AG10803 (cell line): ENCODE measurements at places on chromosomes 1 and 21.

- DNase-seq = no peak
These were observed 15.2 kb downstream of the PM20D1 start for GRCh38 chr1:205834751-205835150.

- DNase-seq = no peak
These were observed 1.4 kb downstream of the LHX4 start for GRCh38 chr1:180231506-180231921.

DNA sequence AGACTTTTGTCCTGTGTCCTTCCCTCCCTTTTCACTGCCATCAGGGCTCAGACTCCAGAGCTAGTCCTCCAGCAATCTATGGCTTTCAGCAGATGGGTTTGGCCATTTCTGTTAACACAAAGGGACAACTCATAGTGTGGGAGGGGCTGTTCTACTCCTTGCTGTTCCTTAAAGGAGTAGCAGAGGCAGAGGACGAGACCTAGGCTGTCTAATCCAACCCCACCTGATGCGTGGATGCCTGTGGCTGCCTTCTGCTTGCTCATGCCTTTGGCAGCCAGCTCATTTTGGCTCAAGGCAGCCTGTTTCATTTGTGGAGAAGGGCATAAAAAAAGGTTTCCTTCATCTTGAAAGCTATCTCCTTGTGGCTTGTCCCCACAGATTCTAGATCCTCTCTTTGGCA is 27.0 kb downstream of the MFSD2A start:
- peak; percentile 86 for DNase-seq

GRCh38 chr1:185559684-185560331 is 174.4 kb upstream of the HMCN1 start:
- DNase-seq = peak; percentile 59

DNA sequence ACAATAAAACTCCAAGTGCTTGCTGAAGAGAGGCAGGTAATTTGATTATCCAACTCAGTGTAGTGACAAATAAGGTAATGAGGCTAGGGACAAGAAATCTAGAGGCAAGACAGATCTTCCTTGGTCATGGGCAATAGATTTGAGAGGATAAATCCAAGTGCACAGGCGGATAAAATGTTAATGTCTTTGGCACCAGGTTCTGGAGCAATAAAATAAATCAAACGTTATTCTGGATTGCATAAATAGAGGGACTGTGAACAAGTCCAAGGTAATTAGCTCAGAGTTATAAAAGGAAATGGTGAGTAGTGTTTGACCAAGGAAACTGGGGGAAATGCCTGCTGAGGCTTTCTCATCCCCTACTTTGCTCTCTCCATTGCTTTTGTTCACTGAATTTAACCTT is 329.3 kb upstream of the PROX1 start:
- DNase-seq = no peak

- peak; percentile 22 for DNase-seq
These were observed 5.7 kb downstream of the QSOX1 start for GRCh38 chr1:180160357-180160756.

DNA sequence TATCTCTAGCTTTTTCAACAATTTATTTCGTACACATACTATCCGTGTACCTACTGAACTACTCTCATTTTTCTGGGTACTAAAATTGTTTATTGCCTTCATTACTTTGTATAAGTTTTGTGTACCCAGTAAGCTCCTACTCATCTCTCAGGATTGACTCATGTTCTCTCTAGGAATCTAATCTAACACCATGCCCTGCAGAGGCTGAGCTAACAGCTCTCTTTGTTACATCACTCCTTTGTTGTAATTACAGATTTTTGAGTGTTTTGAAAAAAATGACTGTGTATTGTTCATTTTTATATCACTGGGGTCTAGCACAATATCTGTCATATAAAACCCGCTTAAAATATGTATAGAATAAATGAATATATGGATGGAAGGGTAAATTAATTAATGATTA is 167.1 kb downstream of the ATP6V1G3 start:
- peak; percentile 28 for DNase-seq

- no peak for DNase-seq
These were observed 145.4 kb upstream of the HP1BP3 start for GRCh38 chr1:20932437-20932977.

DNA sequence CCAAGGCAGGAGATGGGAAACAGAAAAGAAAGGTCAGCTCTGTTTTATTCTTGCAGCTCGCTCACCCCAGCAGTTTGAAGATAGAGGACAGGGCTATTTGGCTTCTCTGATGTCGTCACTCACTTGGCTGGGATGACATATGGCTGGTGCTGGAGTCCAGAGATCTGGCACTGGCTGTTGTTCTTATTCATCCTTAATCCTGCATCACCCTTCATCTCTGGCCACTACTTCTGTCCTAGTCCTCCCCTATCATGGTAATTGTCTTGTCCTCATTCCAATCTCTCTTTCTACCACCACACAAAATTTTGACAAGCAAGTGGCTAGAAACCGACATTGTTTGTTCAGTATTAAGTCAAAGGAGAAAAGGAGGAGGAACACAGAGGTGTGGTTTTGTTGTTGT is 103.8 kb upstream of the PDE4B start:
- DNase-seq = no peak

- peak; percentile 100 for DNase-seq
These were observed 54.4 kb downstream of the NAV1 start for GRCh38 chr1:201593200-201593921.

DNA sequence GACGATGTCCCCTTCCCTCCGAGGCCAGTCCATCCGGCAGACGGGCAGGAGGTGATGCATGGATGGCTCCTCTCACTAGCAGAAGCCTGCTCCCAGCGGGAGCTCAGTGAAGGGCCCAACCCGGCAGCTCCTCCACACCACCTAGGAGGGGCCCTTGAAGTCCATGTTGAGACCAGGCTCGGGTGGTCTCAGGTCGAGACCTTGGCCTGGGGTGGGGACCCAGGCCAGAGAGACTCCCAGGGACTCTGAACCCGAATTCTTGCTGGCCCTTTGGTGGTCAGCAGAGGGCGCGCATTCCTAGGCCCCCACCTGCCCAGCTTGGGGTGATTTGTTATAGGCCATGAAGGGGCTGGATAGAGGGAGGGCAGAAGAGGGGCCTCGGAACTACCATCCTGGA is 642 bp upstream of the NT5C1A start:
- no peak for DNase-seq

GRCh38 chr1:80099713-80100112 is 1093.2 kb upstream of the ADGRL4 start:
- no peak for DNase-seq

- DNase-seq = peak; percentile 14
These were observed 1.2 kb downstream of the ITGA10 start for GRCh38 chr1:145908653-145909052.

GRCh38 chr1:58104960-58105359 is 441.6 kb downstream of the OMA1 start:
- no peak for DNase-seq

DNA sequence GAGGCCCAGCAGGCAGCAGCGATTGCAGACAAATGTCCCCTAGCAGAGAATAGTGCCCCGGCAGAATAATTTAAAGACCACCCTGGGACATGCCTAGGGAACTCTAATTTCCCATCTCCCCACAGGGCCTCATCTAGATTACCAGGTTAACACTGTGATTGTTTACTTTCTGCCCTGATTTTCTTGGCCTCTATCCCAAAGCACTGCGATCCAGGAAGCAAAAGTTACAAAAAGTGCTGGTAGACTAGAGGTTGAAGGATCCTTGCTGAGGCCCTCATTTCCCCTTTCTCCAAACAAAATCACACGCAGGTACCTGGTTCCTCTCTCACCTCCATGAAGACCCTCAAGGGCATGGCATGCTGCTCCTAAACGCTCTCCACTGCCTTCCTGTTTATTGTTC is 229.7 kb downstream of the C1orf94 start:
- no peak for DNase-seq

DNA sequence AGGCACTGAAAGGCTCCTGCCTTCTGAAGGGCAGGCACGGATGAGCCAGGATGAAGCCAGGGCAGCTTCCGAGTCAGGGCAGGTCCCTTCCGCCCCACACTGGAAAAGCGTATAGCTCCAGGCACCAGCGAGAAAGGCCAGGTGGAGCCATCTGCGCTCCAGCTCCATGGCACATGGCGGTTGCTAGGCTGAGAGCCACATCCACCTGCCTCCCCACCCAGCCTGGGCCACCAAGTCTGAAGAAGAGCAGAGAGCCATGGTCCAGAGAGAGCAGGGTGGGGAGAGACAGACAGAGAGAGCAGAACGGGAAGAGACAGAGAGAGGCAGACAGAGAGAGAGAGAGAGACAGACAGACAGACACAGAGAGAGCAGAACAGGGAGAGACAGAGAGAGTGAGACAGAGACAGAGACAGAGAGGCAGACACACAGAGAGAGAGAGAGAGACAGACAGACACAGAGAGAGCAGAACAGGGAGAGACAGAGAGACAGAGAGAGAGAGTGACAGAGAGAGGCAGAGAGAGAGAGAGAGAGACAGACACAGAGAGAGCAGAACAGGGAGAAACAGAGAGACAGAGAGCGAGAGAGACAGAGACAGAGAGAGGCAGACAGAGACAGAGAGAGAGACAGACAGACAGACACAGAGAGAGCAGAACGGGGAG is 5.2 kb downstream of the FNDC10 start:
- DNase-seq = no peak

GRCh38 chr1:182716740-182717720 is 32.6 kb upstream of the RGS8 start:
- no peak for DNase-seq

DNA sequence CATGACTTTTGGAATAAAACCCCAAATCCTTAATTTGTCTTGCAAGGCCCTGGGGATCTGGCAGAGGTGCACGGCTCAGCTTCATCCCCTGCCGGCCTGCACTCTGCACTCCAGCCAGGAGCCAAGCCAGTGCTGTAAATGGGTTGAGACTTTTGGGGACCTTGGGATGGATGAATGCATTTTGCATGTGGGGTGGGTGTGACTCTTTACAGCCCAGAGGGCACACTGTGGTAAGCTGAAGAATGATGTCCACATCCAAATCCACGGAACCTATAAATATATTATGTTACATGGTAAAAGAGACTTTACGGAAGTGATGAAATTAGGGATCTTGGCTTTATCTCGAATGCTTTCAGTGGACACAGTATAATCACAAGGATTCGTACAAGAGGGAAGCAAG is 177.8 kb downstream of the EDEM3 start:
- DNase-seq = no peak

- DNase-seq = peak; percentile 86
These were observed 75.6 kb downstream of the XCL2 start for GRCh38 chr1:168468042-168468809.

- no peak for DNase-seq
These were observed 307.4 kb downstream of the DISC1 start for GRCh38 chr1:231933711-231934626.

DNA sequence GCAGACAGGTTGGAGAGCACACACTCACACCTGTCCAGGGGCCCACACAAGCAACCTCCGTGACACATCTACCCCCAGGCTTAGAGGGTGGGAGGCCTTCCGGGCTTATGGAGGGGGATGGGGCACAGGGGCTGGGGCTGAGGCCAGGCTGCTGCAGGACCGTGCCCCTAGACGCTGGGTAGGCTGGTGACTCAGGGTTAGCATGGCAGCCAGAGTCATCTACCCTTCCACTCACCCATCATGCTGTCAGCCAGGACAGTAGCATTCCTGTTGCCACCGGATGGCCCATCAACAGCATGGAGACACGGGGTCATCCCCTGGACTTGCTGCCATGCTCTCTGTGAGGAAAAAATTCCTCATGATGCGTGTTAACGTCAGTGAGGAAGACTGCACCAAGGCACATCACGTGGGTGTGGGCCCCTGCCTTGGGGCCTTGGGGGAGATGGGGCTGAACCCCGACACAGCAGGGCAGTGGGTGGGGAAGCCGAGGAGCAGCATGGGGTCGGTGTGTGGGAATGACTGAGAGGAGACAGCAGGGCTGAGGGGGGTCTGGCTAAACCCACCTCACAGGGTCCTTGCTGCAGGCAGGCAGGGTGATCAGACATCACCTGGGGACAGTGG is 52.8 kb downstream of the WNT9A start:
- DNase-seq = no peak

DNA sequence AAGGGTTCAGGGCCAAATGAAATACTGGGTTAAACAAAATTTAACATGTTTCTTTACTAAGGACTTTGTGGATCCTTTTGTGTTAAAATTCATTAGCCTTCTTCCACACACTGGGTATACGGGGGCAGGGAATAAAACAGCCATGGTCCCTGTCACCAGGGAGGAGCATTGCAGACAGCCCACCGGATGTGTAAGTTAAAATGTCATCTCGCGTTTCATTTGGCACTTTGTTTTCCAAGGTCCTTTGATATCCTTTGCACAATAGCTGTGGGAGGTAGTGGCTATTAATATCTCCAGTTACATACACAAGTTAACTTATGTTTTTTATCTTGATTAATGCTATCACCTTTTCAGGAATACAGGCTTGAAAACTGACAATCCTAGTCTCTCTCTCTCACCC is 172.7 kb downstream of the BARHL2 start:
- DNase-seq = no peak

- peak; percentile 20 for DNase-seq
These were observed 232.0 kb upstream of the PLXNA2 start for GRCh38 chr1:208475951-208476845.

GRCh38 chr1:168202941-168203654 is 22.7 kb upstream of the SFT2D2 start:
- DNase-seq = peak; percentile 98

DNA sequence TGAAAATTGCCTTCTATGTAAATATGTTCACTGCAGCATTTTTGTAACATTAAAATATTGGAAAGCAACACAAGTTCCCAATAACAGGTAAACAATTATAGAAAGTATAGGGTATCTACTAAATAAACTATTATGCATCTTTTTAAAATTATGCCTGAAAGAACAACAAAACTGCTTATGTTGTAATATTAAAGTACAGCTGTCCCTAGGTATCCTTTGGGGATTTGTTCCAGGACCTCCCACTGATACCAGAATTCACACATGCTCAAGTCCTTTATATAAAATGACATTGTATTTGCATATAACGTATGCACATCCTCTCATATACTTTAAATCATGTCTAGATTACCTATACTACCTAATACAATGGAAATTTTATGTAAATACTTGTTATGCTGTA is 121.8 kb upstream of the TNFSF4 start:
- DNase-seq = no peak
